ENCODE measurements at places on chromosomes 6 and 20.

DNA sequence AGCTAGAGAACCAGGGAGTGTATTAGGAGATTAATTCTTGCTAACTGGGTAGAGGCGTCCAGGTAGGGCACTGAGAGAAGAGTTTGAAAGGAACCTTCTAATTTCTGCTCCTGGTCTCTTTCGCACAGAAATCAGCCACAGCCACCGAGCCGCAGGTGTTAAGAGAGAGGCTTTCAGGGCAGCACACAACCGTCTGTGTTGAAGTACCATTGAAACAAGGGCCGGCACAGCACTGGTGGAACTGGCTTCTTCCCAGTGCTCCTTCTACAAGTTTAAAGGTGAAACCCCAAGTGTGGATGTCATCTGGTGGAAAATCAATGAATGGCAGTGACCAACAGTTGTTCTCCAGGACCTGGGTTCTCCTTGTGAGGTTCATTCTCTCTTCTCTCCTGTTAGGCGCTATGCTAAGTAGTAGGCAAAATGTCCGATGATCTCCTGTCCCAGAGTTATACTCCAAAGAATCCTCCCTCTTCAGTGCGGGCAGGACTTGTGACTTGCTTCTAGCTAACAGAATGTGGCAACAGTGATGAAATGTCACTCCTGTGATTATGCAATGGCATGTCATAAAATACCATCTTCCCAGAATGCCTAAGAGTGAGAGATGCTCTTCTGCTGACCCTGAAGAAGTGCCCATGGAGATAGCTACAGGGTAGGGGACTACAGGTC lies 15.0 kb upstream of the RIN2 start:
- DNase-seq, result no peak

GRCh38 chr20:41978246-41978790 lies 360.1 kb upstream of the CHD6 start:
- no peak for DNase-seq

DNA sequence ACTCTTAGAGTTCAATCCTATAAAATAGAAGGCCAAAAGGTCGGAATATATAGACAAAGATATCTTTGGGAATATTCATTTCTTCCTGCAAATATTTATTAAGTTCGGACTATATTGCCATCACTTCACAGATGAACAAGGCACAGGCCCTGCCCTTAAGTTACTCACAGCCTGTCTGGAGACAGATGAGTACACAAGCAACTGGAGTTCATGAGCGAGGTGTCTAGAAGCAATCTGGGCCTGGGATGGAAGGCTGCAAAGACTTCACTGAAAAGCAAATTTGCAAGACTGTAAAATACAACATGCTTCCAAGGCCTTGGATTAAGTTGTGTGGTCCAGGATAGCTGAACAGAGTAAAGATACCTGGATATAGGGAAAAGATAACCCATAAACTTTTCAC lies 56.7 kb upstream of the CEP85L start:
- no peak for DNase-seq

- DNase-seq, result no peak
Measured at GRCh38 chr6:75106426-75106825, 99.4 kb downstream of the COL12A1 start.

GRCh38 chr6:166752097-166752496 lies 125.0 kb upstream of the RPS6KA2 start:
- no peak for DNase-seq

GRCh38 chr6:148179786-148180185 lies 162.9 kb upstream of the SASH1 start:
- DNase-seq, result no peak

DNA sequence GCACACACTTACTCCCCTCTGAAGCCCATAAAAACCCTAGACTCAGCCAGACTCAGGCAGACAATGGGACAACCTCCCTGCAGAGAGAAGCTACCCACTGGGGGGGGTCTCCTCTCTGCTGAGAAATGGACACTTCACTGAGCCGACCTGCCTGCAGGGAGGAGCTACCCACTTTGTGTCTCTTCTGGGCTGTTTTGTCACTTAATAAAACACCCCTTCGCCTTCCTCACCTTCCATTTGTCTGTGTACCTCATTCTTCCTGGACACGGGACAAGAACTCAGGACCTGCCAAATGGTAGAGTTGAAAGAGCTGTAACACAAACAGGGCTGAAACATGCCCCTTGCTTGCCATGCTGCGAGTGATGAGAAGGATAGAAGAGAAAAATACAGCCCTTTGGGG lies 151.7 kb upstream of the HDDC2 start:
- no peak for DNase-seq

- no peak for DNase-seq
Measured at GRCh38 chr6:83536034-83536646, 23.8 kb downstream of the PRSS35 start.

- peak; percentile 40 for DNase-seq
Measured at GRCh38 chr20:53828682-53829254, 235.1 kb upstream of the ZNF217 start.

GRCh38 chr6:41428336-41428995 lies 93.1 kb downstream of the NCR2 start:
- no peak for DNase-seq

DNA sequence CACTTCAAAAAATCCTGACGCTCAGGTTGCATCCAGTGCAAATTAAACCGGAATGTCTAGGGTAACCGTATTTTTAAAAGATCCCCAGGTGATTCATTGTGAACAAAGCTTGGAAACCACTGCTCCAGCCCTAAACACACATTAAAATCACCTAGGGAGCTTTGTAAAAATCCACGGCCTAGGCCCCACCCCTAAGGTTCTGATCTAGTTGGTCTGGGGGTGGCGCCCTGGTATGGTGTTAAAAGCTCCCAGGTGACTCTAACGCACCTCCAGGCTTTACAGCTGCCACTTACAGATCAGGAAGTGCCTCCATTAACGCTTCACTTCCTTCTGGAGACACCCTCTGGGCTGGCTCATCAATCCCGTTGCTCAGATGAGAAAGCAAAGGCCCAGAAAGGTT lies 92.2 kb downstream of the GRM4 start:
- DNase-seq, result no peak

DNA sequence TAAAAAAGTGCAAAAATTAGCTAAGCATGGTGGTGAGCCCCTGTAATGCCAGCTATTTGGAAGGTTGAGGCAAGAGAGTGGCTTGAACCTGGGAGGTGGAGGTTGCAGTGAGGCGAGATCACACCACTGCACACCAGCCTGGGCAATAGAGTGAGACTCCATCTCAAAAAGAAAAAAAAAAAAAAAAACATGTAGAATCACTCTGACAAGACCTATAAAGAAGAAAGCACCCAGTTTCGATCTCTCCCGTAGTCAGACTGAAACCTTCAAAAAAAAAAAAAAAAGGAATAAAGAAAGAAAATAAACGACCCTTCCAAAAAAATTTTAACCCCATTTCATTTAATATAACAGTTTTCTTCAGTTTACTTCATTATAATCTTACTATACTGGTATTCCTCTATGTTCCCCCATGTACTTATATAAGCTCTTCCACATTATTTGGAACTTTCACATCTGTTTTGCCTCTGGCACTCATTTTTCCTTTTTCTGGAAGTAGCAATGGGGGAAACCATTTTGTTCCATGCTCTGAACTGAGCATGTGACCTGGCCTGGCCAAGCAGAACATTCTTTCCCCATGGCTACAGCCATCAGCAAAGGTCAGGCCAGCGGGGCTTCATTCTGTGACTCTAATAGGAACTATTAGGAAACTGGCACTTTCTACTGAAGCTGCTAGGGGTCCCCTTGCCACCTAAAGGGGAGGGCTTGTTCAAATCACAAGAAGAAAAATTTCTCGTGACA lies 9.6 kb downstream of the SLC18B1 start:
- DNase-seq, result no peak

DNA sequence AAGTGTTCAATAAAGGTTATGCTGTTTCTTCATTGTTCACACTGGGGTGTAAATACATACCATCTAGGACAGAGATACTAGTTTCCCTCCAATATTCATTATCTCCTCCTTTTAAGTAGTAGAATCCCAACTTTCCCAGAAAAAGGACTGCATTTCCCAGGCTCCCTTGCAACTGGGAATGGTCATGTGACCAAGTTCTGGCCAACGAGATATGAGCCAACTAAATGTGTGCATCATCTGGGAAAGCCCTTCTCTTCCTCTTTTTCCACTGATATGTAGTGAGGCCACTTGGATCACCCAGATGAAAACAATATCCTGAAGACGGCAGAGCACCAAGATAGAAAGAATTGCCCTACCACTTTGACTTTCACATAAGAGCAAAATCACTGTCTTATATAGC lies 97.9 kb upstream of the PTPRT start:
- DNase-seq, result no peak

DNA sequence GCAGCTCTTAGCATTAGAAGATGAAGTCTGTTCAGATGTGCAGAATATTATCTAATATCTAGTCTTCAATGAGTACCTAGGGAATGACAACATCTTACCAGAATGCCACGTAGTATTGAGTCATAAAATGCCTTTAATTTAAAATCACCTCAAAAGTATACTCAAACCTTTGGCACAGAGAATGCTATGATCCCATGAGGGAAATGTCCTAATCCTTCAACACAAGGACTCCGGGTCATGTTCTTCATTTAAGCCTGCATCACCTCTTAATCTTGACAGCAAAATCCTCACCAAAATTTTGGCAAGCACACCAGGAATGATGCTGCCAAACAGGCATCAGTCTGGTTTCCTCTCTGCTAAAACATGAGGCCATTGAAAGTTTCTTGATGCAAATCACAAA lies 23.6 kb upstream of the MARCKS start:
- DNase-seq, result no peak

- peak; percentile 90 for DNase-seq
Measured at GRCh38 chr6:6711832-6712448, 123.4 kb downstream of the LY86 start.

GRCh38 chr20:64244281-64244805 lies 11.2 kb upstream of the PCMTD2 start:
- no peak for DNase-seq

DNA sequence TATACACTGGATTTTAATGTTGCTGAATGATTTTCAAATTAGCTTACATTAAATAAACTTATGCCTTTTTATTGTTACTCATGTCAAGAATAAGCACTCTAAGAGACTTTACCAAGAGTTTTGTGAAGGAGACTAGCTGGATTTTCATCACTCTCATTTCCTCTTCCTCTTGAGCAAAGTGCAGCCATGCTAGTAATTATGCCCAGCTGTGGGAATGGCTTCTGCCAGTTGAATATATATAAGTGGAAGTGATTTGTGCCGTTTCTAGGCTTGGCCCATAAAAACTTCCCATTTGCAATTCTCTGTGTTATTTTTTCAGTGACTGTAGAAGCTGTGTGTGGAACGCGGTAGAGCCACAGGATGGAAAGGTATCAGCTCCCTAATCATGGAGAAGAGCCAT lies 255.8 kb downstream of the HDGFL1 start:
- DNase-seq, result no peak

DNA sequence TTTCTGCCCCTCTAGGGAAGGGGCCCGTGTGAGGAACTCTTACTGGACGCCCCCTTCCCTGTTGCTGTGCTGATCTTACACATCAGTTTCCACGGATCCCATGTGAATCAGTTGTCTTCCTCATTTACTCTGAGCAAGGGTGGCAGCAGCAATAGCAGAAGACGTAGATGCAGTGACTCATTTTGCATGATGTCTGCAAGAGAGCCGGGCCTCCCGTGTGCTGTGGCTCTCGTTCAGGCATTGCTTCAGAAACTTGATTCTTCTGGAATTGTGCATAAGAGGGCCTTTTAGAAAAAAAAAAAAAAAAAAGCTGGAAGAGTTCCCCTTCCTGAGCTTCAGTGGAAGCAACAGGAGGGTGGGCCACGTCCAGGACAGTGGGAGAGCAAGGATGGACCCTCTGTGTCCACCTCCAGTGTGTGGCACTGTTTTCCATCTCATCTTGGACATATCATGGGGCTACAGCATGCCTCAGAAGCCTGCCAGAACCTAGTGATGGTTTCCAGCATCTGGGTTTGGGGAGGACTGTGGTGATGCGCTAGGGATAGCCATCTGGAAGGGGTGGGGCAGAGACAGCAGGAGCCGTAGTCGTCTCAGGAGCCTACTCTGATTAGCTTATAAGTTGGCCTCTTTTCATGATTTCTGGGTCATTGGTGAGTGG lies 62.1 kb downstream of the FOXO3 start:
- DNase-seq, result no peak

DNA sequence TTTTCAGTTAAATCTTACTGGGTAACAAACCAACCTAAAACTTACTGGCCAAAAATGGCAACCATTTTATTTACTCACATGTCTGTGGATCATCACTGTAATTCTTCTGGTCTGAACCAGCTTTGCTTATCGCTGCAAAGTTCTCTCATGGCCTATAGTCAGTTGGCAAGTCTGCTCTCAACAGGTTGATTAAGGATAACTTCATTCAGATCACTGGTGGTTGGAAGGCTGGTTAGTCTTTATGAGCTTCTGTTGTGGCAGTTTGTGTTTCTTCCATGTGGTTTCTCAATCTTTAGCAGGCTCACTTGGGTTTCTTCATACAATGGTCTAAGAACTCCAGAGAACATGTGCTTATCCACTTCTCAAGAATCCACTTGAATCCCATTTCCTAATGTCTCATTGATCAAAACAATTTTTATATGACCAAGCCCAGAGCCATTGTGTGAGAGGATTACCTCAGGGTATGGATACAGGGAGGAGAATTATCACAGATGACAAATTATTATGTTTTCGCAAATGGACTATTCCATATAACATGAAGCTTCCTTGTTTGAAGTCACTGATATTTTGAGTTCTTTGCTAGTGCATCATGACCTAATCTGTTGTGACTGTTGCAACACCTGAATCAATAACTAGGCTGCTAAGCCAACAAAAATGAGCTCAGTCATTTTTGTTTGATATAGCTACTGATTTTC lies 155.4 kb upstream of the BMP2 start:
- DNase-seq, result no peak

DNA sequence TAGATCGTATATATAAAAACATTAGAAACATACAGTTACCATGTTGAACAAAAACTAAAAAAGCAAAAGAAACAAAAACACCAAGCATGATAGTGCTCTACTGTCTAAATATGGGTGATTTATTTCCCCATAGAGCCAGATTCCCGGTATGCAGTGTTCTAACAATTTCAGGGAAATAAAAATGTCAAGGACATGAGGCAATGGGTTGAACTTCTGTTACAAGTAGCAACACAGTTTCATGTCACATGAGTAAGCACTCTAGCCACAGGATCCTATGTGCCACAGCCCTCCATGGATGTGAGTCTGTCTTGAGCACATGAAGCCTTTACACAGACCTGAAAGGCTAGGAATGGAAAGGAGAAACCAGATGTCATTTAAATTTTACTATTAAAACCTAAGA lies 96.0 kb downstream of the MAP3K5 start:
- no peak for DNase-seq

DNA sequence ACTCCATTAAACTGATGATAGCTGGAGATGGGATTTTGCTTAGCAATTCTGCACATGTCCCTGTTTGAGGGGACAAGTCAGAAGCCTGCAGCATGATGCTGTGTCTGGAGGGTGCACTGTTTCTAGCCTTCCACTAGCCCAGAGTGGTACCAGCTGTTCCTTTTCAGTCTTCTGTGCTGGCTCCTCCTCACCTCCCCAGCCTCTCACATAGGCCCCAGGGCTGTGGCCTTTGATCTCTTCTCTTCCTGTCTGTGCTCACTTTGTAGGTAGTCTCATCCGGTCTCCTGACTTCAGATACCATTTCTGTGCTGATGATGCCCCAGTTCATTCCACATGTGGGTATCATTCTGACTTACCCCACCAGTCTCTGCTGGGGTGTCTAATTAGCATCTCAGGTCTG lies 126.3 kb downstream of the HIVEP1 start:
- DNase-seq, result no peak

- DNase-seq, result no peak
Measured at GRCh38 chr6:164415832-164416563, 893.4 kb downstream of the C6orf118 start.

GRCh38 chr6:5486214-5486613 lies 224.9 kb downstream of the FARS2 start:
- DNase-seq, result no peak
